ENCODE measurements at places on chromosomes 3 and 15.

DNA sequence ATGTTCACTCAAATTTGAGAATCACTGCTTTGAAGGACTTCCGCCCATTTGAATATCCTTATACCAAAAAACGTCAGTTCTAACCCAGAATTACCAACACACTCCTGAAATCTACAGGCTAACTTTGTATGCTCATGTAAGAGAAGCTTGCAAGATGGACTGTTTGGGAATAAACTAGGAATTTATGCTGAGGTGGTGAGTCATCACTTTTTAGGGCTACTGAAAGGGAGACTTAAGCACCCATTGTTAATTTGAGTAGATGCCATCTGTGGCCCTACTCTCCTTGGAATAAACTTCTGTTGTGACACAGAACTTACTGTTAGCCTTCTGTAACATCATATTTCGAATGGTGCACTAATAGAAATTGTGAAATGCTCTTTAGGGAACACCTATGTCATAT lies 74.6 kb downstream of the FGF12 start:
- no peak for DNase-seq

- DNase-seq, result no peak
Measured at GRCh38 chr3:46997453-46998091, 18.1 kb downstream of the NBEAL2 start.

GRCh38 chr3:9205345-9206143 lies 43.9 kb downstream of the SRGAP3 start:
- no peak for DNase-seq

- DNase-seq, result no peak
Measured at GRCh38 chr3:81048058-81048665, 713.3 kb downstream of the GBE1 start.

DNA sequence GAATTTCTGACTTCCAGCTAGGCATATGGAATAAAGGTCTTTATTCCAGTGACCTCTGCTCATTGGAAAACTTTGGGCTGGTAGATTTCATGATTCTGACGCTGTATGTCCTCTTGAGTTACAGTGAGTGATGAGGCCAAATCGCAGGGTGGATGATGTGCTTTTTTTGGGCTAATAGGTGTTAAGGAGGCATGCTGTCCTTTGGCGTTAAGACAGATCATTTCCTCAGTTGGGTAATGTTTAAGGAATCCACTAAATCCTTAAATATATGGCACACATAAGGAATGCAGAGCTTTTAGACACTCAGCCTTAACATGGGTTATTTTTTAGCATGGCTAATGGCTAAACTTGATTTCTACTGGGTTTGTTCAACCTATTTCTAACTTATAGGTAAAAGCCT lies 87.9 kb downstream of the LPP start:
- no peak for DNase-seq

GRCh38 chr3:57559526-57559925 lies 3.5 kb downstream of the PDE12 start:
- DNase-seq, result peak; percentile 31

GRCh38 chr15:26651909-26652308 lies 121.0 kb downstream of the GABRB3 start:
- DNase-seq, result no peak

- peak; percentile 10 for DNase-seq
Measured at GRCh38 chr15:81516012-81516411, 142.0 kb upstream of the TMC3 start.

DNA sequence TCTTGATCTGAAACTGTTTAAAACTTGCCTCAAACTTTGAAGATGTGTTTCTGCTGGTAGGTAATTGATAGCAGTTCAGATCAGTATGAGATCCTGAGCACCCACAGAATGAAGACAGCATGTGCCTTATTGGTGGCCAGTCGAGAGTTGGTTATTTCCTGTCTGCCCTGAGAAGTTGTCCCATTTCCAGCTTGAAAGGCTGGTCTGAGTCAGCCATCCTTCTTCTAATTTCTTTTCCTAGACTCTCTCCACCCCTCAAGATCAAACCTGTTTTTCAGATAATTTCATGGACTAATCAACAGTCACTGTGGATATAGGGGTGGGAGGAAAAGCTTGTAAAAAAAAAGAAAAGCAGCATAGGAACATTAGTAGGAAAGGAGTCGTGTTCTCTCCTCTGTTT lies 464.4 kb downstream of the FOXP1 start:
- peak; percentile 32 for DNase-seq

DNA sequence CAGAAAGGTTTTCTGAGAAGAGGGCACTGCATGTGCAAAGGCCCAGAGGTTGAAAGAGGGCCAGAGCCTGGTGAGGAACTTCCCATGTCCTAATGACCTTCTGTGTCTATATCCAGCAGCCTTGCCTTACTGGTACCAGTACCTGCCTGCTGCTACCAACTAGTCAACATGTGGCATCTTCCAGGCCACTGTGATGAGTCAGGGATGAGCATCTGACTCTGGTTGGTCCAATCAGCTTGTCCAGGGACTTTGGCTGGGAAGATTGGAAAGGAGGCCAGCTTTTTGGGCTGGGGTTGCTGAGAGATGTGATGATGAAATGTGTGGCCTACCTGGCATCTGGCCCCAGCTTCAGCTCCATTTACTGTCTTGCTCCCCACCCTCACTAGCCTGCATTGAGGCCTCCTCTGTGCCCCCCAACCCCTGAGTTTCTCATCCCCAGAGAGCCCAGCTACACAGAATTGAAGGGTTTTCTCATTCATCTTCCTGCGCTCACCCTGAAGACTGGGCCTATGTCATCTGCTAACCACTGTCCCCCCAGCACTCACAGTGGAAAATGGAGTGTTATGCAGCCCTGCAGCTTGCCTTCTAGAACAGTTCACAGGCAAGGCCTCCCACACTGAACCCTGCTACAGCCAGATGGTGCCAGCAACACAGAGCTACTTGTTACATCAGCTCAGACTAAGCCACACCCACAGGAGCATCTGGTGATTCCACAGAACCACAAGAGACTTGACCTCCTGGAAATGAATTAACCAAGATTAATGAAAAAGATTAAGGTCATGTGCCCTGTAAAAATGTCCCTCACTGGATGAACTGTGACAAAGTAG lies 1.3 kb upstream of the TWF2 start:
- peak; percentile 95 for DNase-seq

All from AG08395 (cell line).